ENCODE measurements at places on chromosomes 2 and 18.

DNA sequence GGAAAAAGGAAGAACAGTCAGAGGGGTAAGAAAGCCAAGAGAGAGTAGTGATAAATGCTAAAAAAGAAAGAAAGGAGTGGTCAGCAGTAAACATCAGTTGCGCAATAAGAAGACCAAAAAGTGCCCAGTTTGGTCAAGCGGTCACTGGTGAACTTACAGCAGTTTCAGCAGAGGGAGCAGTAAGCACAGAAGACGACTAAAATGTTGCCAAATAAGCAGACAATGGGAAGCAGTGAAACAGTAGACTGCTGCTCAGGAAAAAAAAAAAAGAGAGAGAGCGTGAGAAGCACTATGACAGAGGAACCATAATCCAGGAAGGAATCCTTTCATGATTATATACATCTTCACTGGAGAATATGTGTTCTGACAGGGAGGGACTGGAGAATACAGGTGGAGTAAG is 45.8 kb downstream of the DNAJC10 start:
- DNase-seq, result no peak

DNA sequence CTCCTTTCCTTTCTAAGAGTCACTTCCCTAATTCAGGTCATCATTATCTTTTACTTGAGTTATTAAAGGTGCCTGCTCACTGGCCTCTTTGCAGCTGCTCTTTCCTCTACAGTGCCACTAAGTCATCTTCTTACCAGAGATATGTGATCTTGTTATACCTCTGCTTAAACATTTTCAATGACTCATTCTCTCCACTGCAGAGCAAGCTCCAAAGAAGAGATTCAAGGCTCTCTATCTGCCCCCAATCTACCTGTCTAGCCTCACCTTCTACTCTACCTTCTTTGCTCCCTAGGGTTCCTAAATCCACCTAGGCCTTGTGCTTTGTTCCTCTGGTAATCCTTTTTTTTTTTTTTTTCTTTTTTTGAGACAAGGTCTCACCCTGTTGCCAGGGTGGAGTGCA is 3.1 kb downstream of the ARHGEF33 start:
- DNase-seq, result no peak

DNA sequence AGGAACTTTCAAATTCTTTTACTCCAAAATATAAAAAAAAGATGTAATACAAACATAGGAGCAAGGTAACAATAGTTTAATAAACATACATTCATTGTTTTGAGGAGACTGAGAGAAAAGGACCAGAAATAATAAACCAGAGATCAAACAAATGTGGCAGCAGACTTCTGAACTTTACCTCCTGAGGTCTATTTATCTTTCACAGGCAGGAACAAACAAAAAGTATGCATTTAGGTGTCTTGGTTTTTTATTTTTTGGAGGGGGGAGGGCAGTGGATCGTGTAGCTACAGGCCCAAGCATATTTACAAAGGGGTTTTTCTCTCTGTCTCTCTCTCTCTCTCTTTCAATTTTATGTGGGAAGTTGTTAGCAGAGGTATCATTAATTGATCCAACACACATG is 5.6 kb downstream of the PPP4R1 start:
- no peak for DNase-seq

- no peak for DNase-seq
Observed at GRCh38 chr2:176503776-176504175, 234.5 kb downstream of the MTX2 start.

- DNase-seq, result no peak
Observed at GRCh38 chr2:154637456-154637855, 61.0 kb upstream of the KCNJ3 start.

- no peak for DNase-seq
Observed at GRCh38 chr2:36492216-36492945, 105.6 kb downstream of the FEZ2 start.

GRCh38 chr2:18093196-18093595 is 214.7 kb downstream of the KCNS3 start:
- DNase-seq, result no peak

- no peak for DNase-seq
Observed at GRCh38 chr2:146952696-146953095, 892.1 kb upstream of the ACVR2A start.

DNA sequence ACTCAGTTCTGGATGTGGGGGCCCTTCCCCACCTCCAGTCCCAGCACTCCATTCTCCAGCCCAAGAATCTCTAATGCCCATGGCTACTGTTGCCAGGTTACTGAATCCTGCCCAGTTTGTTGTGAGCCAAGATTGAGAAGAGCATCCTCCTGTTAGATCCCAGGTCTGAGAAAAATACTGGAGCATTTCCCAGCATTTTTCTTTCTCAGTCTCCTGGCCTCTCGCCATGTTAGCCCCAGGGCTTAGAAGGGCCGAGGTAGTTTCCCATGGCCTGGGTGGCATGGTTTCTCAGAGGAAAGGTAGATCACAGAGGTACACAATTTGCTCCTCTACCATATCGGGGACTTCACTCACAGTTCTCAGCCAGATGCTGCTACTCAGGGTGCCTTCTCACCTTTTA is 135.7 kb downstream of the OTX1 start:
- no peak for DNase-seq

GRCh38 chr18:73719611-73720010 is 428.0 kb downstream of the FBXO15 start:
- DNase-seq, result no peak

DNA sequence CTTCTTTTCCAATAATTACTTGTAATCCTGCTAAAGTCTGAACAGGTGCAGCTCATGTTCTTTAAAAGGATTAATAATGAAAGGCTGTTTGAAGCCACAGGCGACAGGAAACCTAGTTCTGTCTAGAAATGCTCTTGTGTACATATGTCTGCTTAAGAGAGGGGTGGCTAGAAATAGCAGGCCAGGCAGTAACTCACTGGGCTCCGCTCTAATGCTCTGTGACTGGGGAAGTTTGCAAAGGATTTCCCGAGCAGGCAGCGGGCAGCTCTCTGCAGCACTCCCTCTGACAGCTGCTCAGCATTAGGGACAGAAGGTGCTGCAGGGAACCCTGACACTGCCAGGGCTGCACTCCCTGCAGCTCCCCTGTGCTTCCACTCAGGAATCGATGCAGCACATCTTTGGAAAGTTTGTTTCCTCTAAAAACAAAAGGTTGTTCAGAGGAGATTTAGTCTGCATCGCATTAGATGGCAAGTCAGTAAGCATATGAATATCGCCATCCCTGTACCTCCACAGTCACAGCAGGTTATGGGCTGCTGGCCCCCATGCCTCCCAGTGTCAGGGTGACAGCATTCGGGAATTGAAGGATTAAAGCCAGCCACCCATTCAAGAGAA is 33.1 kb upstream of the TTC39C start:
- no peak for DNase-seq

- DNase-seq, result no peak
Observed at GRCh38 chr2:207432453-207432852, 97.3 kb upstream of the CREB1 start.

- no peak for DNase-seq
Observed at GRCh38 chr18:47679864-47680263, 250.6 kb downstream of the SMAD2 start.

- DNase-seq, result no peak
Observed at GRCh38 chr2:31446848-31447247, 32.3 kb upstream of the XDH start.

DNA sequence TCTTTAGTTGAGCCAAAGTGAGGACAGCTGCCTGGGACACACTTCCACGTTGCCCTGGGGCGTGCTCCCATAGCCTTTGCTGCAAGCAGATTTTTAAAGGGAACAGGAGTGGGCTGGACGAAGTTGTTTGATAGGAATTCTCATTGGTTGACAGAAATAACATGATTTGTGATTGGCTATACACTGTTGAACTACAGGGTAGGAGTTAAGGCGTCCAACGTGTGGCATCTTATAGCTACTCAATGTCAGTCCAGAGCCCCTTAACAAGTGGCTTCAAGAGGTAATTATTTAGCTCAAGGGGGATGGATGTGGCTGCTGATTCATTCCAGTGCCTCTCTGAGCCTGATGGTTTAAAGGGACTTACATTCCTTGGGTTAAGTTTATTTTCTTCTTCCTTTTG is 65.5 kb downstream of the ACAA2 start:
- no peak for DNase-seq

GRCh38 chr18:34189656-34190435 is 34.9 kb downstream of the NOL4 start:
- DNase-seq, result no peak

DNA sequence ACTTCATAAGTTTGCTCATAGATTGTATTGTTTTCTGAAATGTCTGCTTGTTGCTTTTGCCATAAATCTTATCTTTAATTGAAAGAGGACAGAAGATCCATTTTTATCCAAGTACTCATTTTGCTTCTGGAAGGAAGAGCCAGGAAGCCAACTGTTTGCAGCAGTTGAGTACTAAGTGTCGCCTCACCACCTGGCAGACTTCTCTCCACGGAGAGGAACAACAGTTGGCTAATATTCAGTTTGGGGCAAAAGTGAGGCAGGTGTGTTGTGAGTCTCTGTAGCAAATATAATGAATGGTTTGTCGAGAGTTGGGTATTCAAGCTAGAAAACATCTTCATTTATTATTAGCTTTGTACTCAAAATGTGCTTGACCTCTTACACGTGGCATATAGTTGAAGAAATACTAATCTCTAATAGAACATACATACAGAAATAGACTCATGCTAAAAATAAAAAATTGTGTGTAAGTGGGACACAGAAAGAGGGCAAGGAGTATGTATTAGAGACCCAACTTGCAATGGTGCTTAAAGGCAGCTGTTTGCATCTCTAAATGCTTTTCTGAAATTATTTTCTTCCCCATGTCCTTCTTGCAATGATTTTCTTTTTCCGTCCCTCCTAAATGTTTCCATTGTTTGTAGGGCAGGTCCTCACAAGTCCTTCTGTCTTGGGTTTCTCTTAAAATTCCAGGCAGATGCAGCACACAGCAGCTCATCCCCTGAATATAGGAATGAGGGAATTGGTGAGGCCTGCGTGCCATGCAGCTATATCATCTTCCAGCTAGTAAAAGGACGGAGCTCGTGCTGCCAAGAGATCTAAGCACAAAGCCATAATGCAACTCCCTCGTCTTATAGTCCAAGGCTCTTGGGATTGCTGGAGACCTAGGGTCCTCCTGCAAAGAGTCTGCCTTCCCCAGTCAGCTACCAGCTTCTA is 44.8 kb upstream of the MAP3K20 start:
- DNase-seq, result no peak

GRCh38 chr2:55810622-55811020 is 113.0 kb downstream of the EFEMP1 start:
- DNase-seq, result no peak

GRCh38 chr2:241041589-241042158 is 43.3 kb downstream of the SNED1 start:
- DNase-seq, result no peak

GRCh38 chr2:234827096-234827860 is 124.5 kb upstream of the SH3BP4 start:
- no peak for DNase-seq

GRCh38 chr2:119482481-119483394 is 41.5 kb downstream of the SCTR start:
- no peak for DNase-seq

- DNase-seq, result no peak
Observed at GRCh38 chr2:124542932-124543640, 518.0 kb downstream of the CNTNAP5 start.

DNA sequence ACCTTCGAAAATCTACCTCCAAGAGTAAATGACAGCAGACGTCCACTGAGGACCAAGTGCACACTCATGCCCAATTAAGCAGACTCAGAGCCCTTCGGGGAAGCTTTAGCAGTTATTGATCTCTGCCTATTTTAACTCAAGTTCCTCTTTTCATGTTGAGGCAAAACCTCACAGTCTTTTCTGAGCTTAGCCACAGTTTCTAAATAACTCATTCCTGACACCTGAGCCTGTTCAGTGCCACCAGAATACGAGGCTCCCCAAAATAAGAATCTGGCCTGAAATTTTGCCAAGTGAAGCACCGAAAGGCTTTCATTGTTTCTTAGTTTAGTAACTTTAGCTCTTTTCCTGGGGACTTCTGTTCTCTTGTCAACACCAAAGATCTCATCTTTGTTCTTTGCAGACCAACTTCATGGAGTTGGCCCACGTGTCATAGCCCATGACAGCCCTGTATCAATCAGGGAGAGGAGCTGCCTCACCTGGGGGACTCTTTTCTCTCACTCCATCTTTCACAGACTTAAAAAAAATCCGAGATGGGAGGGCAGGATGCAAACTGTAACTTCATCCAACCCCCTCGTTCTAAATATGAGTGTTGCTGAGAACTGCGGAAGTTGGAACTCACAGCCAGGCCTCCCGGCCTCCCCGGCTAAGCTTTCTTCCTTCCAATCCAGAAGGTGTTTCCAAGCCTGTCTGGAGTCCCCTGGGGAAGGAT is 22.2 kb downstream of the INPP5D start:
- DNase-seq, result no peak

DNA sequence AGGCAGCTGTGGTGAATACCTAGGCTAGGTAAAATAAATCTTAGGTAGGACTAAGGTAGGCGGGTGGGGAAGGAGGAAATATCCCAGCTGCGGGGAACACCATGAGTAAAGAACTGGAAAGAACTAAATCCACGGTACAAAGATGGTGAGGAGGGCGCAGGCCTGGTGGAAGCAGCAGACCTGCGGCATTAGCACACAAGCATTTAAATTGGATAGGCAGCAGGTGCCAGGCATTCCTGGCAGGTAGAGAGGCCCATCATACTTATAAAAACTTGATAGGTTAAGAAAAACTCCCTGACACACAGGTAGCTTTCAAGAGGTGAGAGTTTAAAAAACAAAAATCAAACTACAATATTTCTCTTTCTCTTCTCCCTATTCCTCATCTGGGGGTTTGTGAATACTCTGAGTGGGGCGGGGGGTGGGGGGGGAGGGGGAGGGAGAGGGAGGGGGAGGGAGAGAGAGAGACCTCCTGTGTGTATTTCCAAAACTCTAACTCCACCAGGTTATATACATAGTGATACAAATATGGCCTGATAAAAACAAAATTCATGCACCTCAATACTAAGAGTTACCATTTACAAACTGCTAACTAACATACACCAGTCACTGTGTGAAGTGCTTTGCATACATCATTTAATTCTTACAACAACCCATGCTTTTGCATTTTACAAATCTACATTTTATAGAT is 13.5 kb downstream of the AAK1 start:
- DNase-seq, result no peak

GRCh38 chr18:56186319-56186718 is 452.1 kb downstream of the TXNL1 start:
- no peak for DNase-seq

DNA sequence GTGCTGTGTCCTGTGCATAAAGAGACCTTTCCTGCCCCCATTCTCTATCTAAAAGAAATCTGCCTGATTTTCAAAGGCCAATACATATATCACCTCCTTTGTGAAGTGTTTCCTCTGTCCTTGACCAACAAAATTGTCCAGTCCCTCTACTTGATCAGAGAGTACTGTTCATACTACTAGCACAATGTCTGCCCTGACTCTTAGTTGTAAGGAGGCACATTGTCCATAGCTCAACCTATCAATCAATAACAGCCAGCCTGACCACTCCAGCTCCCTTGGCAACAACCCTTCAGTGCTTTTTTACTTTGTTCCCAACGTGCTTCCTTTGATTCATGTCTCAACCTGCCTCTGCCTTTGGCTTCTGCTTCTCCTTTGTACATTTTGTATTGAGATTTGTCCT is 398.9 kb downstream of the TRIB2 start:
- DNase-seq, result no peak

GRCh38 chr2:180656455-180656847 is 324.0 kb upstream of the UBE2E3 start:
- no peak for DNase-seq

Measured in cortex of kidney (tissue), 1 donor.